ENCODE measurements at places on chromosomes 1 and 21.

- DNase-seq: no peak
Measured at GRCh38 chr1:180085331-180085730, 69.3 kb upstream of the QSOX1 start.

- no peak for DNase-seq
Measured at GRCh38 chr21:34910396-34910795, 138.7 kb downstream of the RUNX1 start.

GRCh38 chr1:14254251-14254650, 344.2 kb upstream of the KAZN start:
- no peak for DNase-seq

DNA sequence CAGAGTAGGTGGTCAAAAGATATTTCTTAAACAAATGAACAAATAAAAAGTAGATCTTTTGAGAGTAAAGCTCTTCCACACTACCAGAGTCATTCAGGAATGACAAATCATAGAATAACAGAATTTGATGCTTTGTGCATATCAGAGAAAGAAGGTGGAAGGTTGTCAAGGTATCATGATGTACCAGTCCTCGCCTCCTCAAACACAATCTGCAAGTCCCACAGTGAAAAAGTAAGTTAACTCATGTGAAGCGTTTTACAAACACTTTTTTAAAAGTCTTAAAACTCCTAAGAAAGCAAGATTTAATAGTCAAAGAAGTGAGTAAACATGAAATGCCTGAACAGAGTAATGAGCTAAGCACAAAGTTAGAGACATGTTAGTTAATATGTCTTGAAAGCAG, 2.5 kb upstream of the RGS4 start:
- no peak for DNase-seq

GRCh38 chr1:109188200-109188599, 25.5 kb upstream of the SARS1 start:
- no peak for DNase-seq

GRCh38 chr1:207361889-207362288, 40.4 kb downstream of the CD55 start:
- no peak for DNase-seq

GRCh38 chr1:100383743-100384405, 31.6 kb downstream of the CDC14A start:
- DNase-seq: no peak

DNA sequence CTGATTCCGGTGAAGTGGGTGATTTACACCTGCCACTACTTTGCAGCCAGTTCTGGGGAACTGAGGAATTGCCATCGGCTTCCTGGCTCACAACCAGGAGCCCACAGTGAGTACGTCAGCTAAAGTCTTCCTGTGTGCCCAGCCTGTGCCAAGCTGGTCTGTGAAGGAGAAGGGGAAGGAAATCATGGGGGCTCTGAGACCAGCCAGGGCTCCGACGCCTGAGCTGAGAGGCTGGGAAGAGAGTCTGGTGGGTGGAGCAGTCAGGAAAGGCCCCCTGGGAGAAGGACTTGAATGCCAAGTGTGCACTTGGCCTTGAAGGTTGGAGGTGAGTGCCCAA, 1.2 kb downstream of the LURAP1 start:
- no peak for DNase-seq

- DNase-seq: no peak
Measured at GRCh38 chr1:174995916-174996315, 3.8 kb upstream of the CACYBP start.

GRCh38 chr21:20968391-20968790, 29.8 kb upstream of the NCAM2 start:
- no peak for DNase-seq

- DNase-seq: no peak
Measured at GRCh38 chr1:45365051-45365450, 24.8 kb upstream of the MUTYH start.

- DNase-seq: no peak
Measured at GRCh38 chr21:42849759-42850412, 29.5 kb downstream of the WDR4 start.

- DNase-seq: no peak
Measured at GRCh38 chr1:239434181-239434580, 47.8 kb downstream of the CHRM3 start.

- DNase-seq: no peak
Measured at GRCh38 chr1:184329245-184329953, 57.4 kb upstream of the C1orf21 start.

DNA sequence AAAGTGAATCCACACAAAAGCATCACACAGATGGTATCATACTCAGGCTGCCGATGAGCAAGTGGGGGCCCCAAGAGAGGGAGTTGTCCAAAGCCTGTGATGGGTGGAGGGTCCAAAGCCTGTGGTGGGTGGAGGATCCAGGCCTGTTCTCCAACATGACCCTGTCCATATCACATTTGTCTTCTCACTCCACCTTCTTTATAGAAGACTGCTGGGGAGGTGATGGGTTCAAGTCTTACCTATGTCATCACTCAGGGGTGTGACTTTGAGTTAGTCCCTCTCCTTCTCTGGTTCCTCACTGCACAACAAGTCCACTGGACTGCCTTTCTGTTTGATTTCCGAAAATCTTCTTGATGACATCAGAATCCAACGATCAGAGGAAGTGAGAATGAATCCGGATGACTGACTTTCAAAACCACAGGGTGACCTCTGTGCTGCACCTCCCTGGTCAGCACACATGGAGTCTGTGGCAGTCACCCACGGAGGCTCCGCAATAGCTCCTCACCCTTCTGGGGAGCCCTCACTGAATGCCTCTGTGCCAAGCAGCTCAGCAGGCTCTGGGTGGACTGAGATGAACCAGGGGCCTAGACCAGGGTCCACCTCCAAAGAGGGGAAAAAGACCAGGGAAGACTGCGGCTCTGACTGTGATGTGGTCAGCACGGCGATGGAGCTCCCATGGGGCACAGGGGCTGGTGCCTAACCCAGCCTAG, 166.8 kb downstream of the HIVEP3 start:
- no peak for DNase-seq

- no peak for DNase-seq
Measured at GRCh38 chr1:220990427-220991339, 111.4 kb downstream of the HLX start.

- DNase-seq: no peak
Measured at GRCh38 chr1:226017070-226017469, 17.9 kb upstream of the SDE2 start.

DNA sequence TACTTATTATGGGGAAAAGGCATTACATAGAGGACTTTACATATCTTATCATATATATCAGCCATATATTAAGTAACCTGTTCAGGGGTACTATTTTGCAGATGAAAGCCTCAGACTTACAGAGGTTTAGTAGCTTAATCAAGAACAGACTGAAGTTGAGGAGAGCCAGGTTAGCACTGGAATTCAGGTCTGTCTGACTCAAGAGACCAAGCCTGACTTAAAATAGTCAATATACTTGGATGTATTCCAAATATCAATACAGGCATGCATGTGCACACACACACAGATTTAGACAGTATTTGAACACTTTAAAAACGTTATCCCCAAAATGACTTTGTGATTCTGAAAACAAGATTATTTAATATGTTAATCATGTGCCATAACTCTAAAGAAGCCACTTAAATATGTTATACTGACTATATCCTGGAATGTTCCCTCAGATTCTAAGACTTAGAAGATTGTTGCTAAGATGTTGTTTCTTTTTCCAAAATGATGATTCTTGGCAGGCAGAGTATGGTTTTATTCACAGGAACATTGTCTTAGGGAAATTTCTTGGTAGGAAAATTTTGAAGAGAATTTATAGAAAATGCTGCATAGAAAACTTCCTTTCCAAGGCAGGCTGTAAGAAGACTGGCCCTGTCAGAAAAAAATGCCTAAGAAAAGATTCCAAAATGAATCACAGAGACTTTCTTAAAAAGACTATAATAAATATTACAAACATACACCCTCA, 61.6 kb downstream of the ADAMTS1 start:
- no peak for DNase-seq

- no peak for DNase-seq
Measured at GRCh38 chr1:168520052-168520751, 23.6 kb downstream of the XCL2 start.

- no peak for DNase-seq
Measured at GRCh38 chr1:155219592-155220031, 11.1 kb downstream of the MTX1 start.

GRCh38 chr1:89833183-89834082, 12.6 kb downstream of the LRRC8D start:
- DNase-seq: no peak

DNA sequence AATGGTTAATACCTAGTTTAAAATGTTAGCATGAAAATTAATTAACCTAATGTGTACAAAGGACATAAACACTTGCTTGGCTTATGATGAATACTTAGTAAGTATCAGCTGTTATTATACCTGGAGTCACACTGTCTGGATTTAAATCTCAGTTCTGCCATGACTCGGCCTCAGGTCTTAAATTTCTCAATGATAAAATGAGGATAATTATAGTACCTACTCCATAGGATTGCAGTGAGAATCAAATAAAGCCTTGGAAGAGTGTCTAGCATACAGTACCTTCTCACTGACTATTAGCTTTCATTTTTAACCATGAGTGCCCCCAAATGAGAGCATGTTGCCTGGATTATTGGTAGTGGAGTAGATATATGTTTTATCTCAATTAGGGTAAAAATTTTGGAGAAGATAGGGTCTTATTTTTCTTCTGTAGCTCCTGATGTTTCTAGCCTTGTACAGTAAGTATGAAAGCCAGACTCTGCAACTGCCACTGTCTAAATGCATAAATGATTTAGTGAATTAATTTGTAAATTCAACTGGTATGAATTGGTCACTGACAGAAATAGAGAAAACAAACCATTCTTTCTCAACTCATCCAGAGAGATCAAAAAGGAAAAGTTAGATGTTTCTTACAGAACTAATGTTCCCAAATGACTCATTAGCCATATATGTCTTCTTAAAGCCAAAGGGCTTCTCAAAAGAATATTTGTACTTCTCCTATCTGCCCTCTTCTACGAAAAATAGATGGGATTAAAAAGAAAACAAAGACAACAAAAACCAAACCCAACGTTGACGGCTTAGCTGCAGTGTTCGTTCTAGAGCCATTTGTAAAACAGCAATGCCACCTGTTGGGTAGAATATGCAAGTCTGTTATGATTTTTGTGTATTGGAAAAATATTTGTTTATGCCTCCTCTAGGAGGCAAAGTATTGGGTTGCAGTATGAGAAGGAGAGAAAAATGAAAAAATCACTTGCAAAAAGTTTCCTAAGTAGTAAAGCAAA, 53.8 kb upstream of the MROH9 start:
- peak; percentile 53 for DNase-seq

DNA sequence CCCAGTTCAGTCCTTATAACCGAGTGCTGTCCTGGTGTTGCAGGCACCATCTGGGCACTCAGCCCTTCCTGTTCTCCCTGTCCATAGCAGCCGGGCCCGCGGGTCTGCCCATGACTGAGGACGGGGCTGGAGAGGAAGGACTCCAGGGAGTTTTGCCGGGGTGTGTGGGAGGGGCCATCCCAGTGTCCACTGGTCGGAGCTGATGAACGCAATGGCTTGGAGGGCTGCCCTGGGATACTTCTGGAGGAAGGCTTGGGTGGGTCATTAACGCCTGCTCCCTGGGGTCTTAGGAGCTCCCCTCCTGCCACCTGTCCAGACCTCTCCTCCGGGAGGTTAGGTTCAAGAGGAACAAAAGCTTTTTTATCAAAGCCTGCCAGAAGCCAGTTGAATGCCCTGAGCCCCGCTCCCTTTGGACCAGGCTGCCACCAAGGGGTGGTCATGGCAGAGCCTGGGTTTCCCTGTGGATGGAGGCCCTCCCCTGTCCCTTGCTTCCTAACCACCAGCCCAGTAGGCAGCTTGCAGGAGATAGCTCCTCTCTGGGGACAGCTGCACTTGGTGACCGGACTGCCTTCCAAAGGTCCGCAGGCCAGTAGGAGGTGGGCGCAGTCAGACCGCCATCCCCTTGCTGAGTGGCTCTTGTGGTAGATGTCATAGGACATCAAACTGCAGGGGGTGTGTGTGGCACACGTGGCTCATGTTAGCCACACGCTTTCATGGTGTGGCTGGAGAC, 61.3 kb downstream of the TRIM11 start:
- DNase-seq: no peak

GRCh38 chr1:67004176-67004575, 49.8 kb downstream of the SLC35D1 start:
- DNase-seq: no peak

DNA sequence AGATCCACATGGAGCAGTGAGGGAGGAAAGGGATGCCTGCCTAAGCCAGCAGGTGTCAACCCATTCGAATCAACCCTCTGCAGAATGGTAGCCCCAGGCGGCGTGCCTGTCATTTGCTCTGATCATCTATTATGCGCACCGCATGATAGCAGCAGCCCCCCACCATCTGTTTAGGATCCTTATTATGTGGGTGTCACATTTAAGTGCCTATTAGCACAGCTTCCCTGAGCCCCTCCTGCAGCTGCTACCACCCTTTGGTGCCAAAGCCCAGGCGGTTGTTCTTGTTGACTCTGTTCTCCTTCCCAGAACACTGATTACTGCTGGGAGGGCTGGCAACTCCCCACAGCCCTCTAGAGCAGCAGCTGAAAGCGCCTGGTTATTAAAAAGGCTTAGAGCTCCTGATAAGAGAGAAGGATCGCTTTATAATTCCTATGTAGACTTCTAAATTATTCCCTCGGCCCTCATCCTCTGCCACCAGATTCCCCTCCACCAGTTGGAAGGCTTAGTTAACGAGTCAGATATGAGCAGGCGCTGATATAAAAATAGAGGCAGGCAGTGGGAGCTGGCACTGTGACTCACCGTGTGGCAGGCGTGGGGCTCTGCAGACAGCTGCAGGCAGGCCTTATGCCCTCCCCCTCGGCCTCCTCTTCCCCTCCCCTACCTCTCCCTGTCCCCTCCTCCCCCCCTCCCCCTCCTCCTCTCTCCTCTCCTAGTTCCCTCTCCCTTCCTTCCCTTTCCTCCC, 23.0 kb downstream of the ACTA1 start:
- DNase-seq: peak; percentile 81

DNA sequence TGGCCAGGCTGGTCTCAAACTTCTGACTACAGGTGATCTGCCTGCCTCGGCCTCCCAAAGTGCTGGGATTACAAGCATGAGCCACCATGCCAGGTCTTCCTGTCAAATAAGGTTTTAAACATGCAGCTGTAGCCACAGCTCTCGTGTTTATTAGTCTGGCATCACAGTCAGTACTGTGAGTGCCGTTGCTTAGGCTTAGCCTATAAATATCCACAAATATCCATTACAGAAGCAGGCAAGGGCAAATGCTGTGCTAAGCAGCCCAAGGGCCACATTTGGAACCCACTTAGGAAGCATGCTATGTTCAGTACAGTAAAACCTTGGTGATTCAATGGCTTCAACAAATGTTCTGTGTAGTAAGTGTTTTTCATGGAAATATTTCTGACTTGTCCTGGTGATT, 75.9 kb downstream of the KIF1B start:
- no peak for DNase-seq

DNA sequence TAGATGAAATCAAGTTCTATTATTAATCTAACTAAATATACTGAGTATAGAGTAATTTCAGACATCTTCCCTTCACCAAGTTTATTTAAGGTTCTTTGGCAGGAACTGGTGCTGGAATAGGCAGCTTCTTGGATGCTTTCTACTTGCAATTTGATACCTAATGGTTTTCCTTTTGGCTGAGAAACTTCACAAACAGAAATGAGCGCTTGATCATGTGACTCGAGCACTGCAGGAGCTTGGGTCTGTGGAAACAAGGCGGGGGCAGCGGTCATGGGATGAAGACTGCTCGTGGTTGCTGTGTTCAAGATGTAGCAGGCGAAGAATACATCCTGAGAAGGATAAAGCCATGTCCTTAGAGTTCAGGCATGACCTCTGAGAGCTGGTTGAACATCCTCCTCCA, 136.8 kb downstream of the PTPRC start:
- DNase-seq: peak; percentile 86

GRCh38 chr1:66351913-66352312, 182.0 kb upstream of the SGIP1 start:
- DNase-seq: no peak
